ENCODE measurements at places on chromosomes 5 and 9. TPM values are rescaled to one million over a fixed set of nuclear protein-coding genes. Genes with fewer than 3 reads are reported as not detected.

NR5A1 gene
- total RNA-seq, result 2.5 TPM

PAEP gene
- not detected for total RNA-seq

NR6A1 gene
- 7.6 TPM for total RNA-seq

DNA sequence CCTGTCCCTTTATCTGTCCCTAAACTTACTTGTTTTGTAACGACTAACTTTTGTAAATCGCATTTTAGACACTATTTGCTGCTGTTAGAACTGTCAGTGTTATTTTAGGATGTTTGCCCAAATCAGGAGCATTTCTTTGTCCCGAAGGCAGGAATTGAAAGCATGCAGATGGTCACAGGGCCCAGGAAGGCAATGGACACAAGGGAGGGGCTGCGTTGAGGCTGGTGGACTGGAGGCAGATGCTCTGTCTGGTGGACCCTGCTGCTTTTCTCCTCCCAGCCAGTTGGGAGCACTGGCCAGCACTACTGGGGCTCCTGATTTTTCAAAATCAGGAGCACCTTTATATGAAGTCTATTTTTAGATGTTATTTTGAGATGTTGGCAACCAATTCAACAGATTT lies 31.7 kb downstream of the DOCK2 start:
- no peak overlapping the region for H3K4me3 ChIP-seq
- peak overlapping the region; percentile 54 for H3K27ac ChIP-seq
- H3K27me3 ChIP-seq, result no peaks in the 10 kb centered on the region
- H3K4me1 ChIP-seq, result peaks cover 14% of the 10 kb centered on the region
- DNase-seq, result no peak
- H3K36me3 ChIP-seq, result no peaks in the 10 kb centered on the region

Data from Panc1 (cell line).